ENCODE measurements at places on chromosomes 6 and 20.

- no peak for DNase-seq
These were observed 118.5 kb downstream of the GFRAL start for GRCh38 chr6:55445648-55446204.

DNA sequence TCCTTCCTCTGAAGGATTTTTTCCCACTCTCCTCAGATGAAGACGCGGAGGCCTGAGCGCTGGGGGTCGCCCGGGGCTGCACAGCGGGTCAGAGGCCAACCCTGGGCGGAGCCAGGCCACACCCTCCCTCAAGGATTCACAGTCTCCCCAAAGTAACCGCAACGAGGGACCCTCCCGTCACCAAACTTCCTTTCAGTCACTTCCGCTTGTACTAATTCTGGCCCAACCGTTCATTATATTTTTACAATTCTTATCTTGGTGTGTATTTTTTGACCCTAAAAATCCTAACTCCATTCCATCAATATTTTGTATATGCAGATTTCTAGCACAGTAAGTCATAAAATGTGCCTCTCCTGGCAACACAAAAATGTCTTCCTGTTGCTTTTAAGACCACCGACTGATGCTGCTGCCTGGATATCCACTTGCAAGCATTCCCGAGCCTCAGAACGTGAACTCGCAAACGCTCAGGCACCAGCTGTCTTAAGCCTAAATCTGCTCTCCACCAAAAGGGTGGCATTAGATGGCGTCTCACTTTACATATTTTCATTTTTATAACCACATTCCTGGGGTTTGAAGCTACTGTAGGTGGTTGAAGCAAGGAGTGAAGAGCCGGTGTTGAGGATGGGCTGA is 128.0 kb downstream of the DLL1 start:
- no peak for DNase-seq

GRCh38 chr20:40511478-40511877 is 177.6 kb downstream of the MAFB start:
- no peak for DNase-seq

DNA sequence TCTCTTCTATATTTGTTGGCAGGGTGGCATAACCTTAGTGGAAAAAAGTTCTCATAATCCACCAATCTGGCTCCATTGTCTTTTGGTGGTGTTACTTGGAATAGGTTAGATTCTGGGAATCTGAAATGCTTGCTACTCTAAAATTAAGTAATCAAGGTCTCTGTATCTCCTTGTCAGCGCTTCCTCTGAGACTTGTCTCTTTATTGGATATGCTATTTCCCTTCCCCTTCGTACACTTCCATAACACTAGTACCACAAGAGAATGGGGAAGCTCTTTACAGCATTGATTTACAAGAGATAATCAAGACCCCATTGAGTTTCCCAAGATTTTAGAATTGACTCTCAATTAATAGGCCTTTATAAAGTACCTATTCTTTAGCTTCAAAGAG is 280.2 kb downstream of the ADGB start:
- DNase-seq: no peak

DNA sequence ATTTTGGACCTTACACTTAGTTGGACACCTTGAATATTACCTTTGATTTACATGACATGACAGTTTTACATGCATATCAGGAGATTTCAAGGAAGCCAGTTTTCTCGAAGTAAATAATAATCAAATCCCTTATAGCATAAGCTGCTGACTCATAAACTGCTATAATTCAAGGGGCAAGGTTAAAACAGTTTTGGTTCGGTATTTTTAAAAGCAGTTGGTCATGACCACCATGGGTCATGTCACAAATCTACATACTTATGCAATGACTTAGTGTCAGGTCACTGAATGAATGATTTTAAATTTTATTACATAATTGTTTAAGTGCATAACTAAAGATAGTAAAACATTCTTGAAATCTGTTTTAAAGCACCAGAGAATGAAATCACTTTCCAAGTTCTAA is 158.0 kb downstream of the DST start:
- no peak for DNase-seq

GRCh38 chr6:136773473-136773796 is 18.8 kb downstream of the MAP3K5 start:
- DNase-seq: no peak

- DNase-seq: no peak
These were observed 73.2 kb downstream of the ROS1 start for GRCh38 chr6:117352466-117353081.

GRCh38 chr6:80133020-80133419 is 26.5 kb downstream of the BCKDHB start:
- DNase-seq: no peak

- DNase-seq: no peak
These were observed 192.5 kb upstream of the PLCB4 start for GRCh38 chr20:8876366-8876765.

DNA sequence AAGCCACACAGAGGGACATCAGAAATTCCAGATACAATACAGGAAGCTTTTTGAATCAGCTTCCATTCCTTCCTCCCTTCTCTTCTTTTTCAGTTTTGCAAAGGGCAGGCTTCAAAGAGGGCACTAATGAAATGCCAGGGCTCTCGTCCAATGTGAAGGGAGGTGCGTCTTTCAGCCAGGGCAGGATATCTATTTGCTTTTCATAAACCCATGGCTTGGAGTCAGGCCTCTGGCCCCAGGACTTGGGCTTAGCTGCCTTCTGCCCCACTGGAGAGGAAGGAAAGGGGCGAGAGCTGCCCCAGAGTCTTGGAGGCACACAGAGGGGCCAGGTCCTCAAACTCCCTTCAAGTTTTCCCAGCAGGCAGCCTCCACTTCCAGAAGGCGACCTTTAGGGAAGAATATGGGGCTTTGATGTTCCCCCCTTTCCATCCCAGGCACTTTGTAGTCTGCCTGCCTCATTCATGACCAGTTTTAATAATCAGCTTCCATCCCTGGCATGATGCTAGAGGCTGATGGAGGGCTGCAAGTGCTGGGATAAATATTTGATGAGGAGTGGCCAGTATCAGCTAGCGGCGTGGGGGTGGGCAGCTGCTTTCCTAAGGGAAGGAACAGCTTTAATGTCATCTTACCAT is 234.8 kb downstream of the NRN1 start:
- no peak for DNase-seq

GRCh38 chr6:13992417-13993055 is 67.8 kb downstream of the RNF182 start:
- no peak for DNase-seq

- DNase-seq: no peak
These were observed 94.5 kb downstream of the SSR1 start for GRCh38 chr6:7218406-7218988.

DNA sequence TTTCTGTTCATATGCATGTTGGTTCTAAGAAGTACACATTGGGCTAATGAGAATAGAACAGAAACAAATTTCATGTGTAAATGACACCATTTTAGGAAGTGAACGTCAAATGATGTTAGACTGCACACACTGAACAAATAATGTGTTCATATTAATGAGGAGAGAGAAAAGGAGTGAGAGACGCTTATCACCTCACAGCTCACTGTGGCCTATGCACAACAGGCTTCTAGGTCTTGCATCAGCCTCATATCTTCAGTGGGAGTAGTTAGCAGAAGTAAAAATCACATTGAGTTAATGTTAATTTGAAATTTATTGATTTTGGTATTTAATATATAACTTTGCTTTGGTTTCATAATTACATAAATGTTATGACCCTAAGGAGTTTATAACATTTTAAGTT is 112.8 kb upstream of the FLRT3 start:
- no peak for DNase-seq

DNA sequence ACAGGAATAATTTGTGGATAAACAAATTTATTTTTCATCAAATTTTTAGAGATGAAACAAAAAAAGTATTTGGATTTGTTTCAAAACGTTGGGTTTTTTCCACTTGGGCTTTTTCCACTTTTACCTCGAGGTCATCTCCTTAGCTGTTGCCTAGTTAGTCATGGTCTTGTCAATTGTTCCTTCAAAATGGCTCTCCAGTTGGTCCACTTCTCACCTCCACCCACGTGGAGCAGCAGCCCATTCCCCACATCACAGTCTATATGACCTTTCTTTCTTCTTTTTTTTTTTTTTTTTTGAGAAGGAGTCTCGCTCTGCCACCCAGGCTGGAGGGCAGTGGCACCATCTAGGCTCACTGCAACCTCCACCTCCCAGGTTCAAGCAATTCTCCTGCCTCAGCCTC is 6.7 kb upstream of the SLC4A11 start:
- no peak for DNase-seq
